ENCODE measurements at places on chromosomes 1 and 21.

DNA sequence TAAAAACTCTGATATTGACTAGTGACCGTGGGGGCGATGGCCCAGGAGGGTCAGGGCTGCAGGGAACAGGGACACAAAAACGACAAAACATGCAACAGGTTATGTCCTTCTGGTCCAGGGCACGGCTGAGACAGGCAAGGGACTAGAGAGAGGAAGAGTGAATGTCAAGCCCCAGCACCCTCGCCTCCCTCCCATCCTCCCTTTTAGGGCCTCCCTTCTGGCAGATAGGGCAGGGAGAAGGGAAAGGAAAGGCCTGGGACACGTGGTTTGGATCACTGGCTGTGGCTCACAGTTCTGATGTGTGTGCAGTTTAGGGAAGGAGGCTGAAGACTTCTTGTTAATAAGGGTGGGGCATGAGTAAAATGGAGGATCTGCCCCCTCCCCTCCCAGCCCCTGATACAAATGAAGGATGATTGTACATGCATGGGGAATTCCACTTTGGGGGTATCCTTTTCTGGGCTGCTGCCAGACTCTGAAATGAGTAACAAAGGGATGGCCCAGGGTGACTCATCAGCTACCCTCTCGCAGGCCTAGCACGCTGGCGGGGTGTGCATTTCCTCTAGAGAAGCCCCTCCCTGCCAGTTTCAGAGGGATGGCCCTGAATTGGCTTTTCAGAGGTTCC lies 14.2 kb downstream of the CAPN2 start:
- peak; percentile 88 for DNase-seq

DNA sequence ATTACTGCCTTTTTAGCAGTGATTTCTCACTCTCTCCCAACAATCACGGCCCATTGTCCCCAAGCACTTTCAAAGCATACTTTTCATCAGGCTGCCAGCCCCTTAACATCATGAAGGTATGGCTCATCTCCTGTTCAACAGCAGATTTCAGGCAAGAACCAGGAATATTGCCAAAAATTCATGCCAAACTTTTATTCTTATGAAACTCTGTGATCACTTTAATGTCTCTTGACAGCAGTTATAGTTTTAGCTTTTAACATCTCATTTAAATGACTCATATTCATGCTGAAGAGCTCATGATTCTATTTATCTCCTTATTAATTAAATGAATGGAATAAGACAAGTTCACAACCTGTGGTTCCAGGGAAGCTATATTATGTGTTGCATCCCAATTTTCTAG lies 235.1 kb downstream of the GRIK1 start:
- no peak for DNase-seq

- DNase-seq, result no peak
Observed at GRCh38 chr1:53249706-53250105, 11.4 kb upstream of the MAGOH start.

DNA sequence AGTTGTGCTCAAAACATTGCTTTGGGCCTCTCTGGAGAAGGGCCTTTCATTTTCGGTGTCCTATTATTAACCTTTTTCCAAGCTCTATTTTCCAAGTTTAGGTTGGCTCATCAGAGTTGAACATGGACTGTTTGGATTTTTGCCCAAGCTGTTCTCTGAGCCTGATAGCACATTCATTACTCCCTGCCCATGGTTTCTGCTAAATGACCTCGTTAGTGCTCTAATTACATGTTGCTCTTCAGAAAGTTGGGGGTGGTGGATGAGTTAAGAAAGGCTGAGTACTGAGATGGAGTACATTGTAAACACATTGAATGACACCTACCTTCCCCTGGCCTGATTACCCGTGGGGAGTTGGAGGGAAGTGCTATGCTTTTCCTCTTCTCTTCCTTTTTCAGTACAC lies 38.9 kb downstream of the LMO4 start:
- no peak for DNase-seq

DNA sequence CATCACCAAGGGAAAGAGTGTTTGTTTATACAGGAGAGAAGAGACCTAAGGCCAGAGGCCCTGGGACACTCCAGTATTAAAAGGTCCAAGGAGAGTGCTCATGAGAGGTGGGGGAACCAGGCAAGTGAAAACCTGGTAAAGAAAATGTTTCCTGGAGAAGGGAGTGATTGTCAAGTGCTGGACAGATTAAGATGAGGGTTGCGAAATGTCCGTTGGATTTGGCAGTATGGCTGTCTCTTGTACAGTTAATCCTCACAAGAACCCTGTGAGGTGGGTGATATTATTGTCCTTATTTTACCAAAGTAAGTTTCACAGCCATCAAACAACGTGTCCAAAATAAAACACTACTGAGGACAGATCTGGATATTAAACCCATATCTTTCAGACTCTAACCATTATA lies 44.2 kb downstream of the RPAP2 start:
- no peak for DNase-seq

DNA sequence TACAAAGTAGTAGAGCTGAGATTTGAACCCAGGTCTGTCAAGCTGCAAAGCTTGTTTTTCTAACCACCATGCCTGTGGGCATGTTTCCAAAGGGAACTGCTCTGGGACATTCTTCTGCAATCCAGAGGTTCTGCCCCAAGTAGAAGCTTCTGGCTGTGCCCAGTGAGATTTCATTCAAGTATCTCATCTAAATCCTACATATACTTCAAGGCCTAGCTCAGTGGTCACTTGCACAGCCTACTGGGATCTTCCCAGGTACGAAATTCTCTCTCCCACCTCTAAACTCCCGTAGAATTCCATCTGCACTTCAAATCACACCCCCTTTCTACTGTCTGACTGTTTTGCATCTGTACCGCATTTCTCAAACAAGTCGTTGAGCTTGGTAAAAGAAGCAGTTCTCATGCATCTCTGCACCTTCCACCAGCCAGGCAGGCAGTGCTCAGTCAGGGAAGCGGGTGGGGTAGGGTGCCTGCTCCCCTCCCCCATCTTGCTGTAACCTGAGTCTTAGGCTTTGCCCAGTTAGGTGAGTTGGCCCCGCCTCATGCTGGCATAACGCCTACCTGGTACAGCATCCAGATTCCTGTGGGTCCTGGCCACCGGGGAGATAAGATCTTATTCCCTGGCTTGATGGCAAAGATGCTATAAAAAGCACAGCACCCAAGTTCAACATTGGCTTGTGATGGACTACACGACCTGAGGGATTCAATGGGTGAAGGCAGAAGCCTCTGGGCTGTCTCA lies 13.5 kb downstream of the SLC9A1 start:
- DNase-seq, result no peak

DNA sequence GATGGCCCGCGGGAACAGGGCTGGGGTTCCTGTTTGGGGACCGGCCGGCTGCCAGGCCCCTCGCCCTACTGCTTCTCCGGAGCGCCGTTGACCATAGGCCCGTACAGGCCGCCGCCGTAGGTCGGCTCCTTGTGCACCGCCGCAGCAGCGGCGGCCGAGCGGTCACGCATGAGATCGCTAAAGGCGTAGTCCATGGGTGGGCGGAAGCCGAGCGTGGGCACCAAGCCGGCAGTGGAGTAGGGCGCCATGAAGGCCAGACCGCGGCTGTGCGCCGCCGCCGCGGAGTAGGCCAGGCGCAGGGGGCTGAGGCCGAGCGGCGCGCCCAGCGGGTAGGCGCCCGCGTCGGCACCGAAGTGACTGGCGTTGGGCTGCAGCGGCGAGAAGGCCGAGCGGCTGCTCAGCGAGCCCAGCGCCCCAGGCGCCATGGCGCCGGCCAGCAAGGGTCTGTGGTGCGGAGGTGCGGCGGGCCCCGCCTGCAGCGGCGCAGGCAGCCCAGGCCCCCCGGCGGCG lies 4.6 kb downstream of the DMRTA2 start:
- DNase-seq, result no peak

DNA sequence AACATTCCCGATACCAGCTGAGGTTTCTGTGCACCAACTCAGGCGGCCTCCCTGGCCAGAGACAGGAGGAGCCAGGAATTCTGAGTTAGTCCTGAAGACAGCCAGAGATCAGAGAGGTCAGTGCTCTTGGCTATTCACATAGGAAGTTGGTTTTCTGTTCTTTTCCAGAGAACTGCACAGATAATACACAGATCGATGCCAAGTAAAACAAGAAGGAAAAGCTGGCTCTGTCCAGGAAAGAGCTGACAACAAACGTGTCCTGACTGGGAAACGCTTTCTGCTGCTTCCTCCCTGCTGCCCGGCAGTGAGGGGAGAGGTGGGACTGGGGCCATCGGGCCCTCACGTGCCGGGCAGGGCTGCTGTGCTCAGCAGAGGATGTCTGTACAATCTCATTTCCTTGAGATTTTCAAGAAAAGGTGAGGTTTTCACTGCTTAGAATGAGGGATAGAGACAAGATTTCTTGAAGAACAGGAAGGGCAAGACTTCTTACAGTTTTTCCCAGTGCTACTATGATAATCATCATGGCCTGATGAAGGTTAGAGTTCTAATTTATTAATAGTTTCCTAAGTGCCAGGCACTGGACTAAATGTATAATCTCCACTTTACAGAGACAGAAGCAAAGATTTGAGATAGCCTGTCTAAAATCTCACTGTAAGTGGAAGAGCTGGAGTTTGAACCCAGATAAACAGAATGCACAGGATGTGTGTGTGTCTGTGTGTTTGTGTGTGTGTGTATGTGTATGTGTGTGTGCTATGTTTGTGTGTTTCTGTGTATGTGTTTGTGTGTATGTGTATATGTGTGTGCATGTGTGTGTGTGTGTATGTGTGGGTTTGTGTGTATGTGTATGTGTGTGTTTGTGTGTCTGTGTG lies 211.0 kb upstream of the RAB4A start:
- no peak for DNase-seq

GRCh38 chr1:97999320-97999719 lies 78.5 kb upstream of the DPYD start:
- DNase-seq, result no peak

DNA sequence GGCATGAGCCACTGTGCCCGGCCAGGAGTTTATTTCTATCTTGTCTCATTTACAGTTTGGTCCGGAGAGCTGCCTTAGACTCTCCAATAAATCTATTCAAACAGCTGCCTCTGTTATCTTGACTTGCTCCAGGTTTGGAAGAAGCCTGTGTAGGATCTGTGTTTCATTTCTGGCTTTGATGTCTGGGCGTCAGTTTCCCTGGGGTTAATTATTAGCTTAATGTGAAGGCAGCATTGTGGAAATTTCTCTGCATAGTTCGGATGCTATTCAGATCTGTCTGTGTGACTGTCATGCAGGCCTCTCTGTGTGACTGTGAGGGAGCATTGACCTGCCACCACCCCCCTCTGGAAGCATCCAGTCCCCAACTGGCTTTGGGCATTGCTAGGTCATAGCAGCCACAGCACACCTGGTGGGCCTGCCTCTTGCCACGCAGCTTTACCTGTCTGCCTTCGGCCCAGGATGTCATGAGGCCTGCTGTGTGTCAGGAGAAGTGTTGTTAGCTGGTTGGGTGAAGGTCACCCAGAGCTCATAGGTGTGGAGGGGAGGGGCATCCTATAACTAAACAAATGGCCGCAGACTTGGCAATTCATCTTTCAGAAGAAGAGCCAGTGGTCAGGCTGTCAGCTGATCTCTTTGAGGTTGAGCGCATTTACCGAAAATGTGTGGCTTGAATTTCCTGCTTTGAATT lies 9.8 kb downstream of the IFNGR2 start:
- no peak for DNase-seq

- DNase-seq, result no peak
Observed at GRCh38 chr1:2127187-2128145, 67.1 kb downstream of the FAAP20 start.

GRCh38 chr1:38834937-38835827 lies 24.4 kb downstream of the RRAGC start:
- peak; percentile 76 for DNase-seq

- DNase-seq, result no peak
Observed at GRCh38 chr1:163063143-163063542, 6.0 kb upstream of the RGS4 start.

DNA sequence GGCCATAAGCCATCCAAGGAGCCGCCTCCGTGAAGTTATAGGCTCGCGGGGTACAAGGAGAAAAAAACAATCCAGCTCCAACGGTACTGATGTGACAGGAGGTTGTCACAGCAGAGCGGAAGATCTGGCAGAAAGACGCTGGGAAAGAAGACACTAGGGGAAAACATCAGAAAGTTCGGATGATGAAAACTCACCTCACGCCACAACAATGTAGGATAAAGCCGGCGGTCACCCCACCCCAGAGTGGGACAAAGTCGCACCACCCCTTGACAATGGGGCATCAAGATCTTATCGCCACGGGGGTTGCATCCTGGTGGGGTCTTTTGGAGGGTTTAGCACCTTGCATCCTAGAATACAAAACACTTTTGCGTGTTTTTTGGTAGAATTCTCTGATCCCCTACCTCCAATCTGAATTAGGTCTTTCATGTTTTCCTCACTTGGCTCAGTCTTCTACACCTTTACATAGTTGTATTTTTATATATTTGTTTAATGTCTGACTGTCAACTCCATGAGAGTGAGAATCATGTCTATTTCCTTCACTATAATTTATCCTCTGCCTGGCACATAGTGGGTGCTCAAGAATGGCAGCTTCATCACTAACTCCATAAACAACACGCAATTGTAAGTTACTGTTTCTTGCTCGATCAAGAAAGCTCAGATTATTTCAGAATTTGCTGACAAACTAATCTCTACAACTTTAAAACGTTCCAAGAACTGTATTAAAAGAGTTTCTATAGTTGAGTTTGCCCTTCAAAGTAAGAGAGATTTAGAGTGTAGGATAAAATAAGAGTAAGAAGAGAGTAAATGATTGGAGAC lies 611 bp upstream of the ZSWIM5 start:
- no peak for DNase-seq

DNA sequence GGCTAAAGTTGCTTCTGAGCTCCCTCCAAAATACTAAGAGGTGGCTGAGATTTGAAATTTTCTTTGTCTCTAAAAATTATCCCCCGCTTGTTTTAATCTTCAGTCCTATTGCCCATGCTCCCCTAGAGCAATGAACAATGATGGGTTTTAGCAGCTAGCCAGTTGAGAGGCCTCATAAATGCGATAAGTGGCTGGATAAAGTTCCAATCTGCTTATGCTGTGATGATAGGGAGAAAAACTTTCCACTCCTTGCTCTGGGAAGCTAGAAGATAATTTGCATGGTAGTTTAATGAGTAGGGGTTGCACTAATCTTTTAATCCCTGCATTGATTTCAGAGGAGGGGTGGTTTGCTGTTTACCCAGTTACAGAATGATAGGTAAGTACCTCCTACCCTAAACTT lies 9.6 kb upstream of the PRPF3 start:
- DNase-seq, result no peak

DNA sequence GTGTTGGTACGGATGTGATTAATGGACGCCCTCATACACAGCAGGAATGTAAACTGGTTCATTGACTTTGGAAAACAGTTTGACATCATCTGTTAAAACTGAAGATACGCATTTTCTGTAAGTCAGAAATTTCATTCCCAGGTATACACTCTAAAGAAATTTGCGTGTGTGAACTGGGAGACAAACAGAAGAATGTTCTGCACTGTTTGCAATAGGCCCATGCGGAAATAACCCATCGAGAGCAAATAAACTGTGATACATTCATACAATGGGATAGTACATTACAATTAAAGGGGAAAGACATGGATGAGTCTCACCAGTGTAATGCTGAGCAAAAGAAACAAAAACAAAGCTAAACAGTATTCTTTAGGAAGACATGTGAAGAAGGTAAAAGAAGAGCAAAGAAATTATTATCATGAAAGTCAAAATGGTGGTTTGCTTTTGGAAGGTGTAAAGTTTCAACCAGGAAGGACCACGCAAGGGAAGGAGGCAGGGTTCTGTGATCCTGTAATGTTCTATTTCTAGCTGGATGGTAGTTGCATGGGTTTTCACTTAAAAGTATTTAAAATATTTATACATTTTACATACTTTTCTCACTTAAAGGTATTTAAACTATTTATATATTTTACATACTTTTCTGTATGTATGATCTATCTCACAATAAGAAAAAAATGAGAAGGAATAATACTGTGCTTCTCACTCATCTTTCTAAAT lies 30.3 kb downstream of the INTS7 start:
- no peak for DNase-seq

Data from CD4-positive, alpha-beta T cell treated with Interleukin-1 beta for 1 hour (primary cell).